Suppressor macrophage treated with lipopolysaccharide for 4 hours (primary cell): ENCODE measurements at places on chromosomes 7 and 10.

- DNase-seq: no peak
Observed at GRCh38 chr7:158682456-158682855, 22.1 kb downstream of the NCAPG2 start.

DNA sequence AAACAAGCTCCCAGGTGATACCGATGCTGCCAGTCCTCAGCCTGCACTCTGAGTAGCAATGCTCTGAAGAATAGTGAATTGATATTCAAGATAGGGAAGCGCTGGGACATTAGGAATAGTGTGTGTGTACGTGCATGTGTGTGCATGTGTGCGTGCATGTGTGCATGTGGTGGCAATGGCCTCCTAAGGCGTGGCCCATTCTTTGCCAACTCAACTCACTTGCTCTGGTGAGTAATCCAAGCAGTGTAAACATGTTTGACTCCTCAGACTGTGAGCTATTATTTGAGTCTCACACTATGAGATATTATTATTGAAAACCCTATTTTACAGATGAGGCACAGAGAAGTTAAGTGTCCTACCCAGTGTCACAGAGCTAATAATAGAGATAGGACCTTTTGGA, 186.6 kb downstream of the RAB11FIP2 start:
- DNase-seq: no peak

- no peak for DNase-seq
Observed at GRCh38 chr10:63171255-63171855, 38.2 kb downstream of the NRBF2 start.

- peak; percentile 26 for DNase-seq
Observed at GRCh38 chr10:60238759-60239100, 150.9 kb downstream of the ANK3 start.

DNA sequence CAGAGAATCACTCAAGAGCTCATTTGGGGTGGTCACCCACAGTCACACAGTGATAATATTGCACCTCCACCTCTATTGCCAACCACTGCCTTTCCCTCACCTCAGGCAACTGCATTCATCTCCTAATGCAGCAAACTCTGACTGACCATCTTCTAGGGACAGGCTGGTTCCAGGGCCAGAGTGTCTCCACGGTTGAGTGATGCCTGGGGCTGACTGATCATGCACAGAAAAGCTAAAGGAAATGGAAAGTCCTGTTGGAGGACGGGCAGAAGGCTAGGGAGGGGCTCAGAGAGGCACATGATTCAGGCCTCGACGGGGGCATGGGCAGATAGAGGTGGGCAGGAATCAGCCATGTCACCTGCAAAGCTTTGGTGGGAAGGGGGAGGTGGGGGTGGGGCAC, 127.1 kb upstream of the TNS3 start:
- DNase-seq: no peak

DNA sequence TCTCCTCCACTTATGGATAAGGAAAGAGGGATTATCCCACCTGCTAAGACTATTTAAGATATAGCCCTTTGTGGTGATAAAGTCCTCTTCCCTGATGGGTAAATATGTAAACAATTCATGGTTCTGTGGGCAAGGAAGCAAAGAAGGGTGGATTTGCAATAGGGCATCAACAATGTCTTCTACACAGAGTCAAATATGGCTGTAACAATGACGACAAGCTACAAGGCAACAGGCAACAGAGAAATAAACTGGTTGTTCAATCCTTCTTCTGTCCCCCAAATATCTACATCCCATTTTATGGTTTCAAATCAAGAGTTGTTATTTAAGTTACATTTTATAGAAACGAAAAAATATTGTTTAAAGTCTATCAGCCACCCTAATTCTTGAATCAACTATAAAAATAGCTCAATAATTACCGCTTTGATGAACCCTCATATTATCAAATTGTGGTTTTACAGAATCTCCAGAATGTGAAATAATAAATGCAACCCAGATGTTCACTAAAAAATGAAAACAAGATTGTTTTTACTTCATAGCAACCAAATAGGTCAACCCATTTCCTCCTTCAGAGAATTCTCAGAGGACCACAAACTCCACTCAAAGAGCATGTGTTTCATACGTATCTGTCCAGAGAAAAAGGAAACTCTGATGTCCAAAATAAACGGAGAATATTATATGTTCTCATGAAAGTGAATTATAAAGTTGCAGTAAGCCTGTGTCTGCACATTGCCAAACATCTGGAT, 13.8 kb downstream of the CYTH3 start:
- DNase-seq: peak; percentile 34

GRCh38 chr10:128211064-128211504, 84.9 kb upstream of the MKI67 start:
- no peak for DNase-seq

- DNase-seq: no peak
Observed at GRCh38 chr10:110868981-110869380, 2.7 kb upstream of the PDCD4 start.

DNA sequence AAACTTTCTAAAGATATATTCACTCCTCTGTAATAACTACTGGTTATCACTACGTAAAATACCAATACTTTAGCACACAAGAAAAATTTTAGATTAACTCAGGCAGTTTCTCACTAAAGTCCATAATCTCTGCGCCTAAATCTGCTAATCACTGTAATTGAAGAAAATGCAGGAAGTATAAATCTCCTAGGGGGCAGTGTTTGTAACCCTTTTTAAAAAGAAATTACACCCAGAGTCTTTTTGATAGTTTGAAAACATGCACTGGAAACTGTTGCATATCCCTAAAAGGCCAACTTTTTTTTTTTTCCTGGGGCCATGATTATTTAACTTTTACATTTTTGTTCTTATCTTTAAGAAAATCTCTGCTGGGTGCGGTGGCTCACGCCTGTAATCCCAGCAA, 209.6 kb downstream of the KIAA1217 start:
- no peak for DNase-seq

DNA sequence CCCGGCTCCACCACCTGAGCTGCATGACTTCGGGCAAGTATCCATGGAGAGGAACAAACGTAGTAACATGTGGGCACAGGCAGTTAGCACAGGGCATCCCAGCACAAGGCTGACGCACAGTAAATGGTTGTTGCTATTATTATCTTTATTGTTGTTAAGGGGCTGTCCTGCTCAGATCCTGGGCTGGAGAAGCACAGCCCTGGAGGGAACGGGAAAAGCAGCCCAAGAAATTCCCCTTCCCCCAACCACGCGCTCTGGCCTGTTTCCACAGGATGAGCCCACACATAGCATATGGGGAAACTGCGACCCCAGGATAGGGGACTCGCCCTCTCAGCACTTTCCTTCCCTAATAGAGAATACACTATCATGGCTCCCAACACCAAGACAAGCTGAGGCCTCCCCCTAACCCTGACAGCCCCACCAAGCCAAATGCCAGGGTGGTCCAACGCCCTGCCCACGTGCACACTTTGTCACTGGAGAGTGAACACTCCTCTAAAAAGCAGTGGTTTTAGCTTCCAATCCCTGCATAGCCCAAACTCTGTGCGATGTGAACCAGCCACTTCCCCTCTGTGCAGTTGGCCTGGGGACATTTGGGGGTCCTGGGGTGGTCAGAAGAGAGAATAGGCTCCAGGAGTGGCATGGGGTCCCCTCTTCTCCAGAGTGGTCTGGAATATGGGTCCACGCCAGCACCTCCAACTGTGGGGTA, 11.0 kb downstream of the PSD start:
- no peak for DNase-seq

- no peak for DNase-seq
Observed at GRCh38 chr10:130741901-130742855, 569.3 kb downstream of the TCERG1L start.

- DNase-seq: no peak
Observed at GRCh38 chr7:17299483-17299991, 1.1 kb downstream of the AHR start.

DNA sequence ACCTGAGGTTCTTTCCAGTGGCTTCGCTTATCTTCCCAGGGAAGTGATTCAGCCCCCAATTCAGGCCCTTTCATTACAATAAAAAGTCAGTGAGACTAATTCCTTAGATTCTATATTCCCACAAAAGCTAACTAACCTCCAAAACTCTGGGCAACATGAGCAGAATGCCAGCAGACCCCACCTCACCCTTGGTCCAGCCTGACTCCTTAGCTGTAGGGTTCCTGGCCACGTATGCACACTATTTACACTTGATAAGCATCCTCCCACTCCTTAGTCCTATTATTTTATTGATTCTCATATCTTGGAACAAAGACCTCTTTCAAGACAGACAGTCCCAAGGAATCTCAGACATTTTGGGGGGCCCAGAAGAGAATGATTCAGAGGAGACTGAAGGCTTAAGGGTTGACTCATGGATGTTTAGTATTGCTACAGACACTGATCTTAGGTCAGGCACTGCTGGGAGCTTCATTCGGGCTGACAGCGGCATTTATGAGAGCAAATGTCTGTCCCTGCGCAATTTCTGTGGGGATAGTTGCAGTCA, 162.6 kb upstream of the GDF10 start:
- DNase-seq: peak; percentile 14
